ENCODE measurements at places on chromosomes 12 and 14.

- DNase-seq, result no peak
Observed at GRCh38 chr12:82326905-82327503, 31.2 kb downstream of the CCDC59 start.

DNA sequence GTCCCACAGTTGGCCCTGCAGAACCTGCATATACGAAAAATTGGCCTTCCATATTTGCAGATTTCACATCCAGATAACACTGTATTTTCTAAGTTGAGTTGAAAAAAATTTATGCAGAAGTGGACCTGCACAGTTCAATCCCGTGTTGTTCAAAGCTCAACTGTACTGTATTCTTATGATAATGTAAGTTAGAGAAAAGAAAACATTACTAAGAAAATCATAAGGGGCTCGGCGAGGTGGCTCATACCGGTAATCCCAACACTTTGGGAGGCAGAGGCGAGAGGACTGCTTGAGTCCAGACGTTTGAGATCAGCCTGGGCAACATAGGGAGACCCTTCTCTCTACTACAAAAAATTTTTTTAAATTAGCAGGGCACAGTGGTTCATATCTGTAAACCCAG lies 18.2 kb upstream of the SLC35E3 start:
- DNase-seq, result no peak

DNA sequence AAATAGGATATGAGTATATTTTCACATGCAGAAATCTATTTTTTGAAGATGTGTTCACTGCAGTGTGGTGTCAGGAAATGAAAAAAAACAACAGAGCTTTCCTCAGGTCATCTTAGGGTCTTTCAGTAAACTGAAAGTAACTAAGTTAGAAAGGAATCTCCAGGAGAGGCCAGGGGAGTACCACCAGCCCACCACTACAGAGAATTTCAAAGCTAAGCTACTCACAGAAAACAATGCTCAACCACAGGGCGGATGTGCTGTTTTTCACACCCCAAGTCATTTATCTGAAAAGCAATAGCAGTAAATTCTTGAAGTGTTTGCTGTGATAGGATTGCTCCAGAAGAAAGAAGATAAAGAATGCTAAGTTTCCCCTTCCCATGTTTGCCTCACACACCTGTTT lies 79.0 kb downstream of the IFNG start:
- DNase-seq, result no peak

- no peak for DNase-seq
Observed at GRCh38 chr14:99166506-99166905, 105.5 kb downstream of the BCL11B start.

- no peak for DNase-seq
Observed at GRCh38 chr12:89575374-89575773, 49.5 kb upstream of the POC1B start.

DNA sequence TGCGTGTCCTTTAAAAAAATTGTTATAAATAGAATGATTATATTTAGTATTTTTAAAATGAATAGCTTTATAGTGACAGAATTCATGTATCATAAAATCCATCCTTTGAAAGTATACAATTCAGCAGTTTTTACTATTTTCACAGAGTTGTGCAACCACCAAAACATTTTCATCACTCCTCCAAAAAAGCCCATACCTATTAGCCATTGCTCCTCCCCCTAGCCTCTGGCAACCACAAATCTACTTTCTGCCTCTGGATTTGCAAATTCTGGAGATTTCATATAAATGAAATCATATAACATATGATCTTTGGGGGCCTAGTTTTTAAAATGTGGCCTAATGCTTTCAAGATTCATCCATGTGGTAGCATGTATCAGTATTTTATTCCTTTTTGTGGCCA lies 117.9 kb upstream of the MED13L start:
- DNase-seq, result no peak

Data from T-cell (primary cell).